Muscle of back (tissue), 13 donors: ENCODE measurements at places on chromosomes 1 and 21. TPM values are rescaled to one million over a fixed set of nuclear protein-coding genes. Genes with fewer than 3 reads are reported as not detected.

- DNase-seq: no peak
Measured at GRCh38 chr1:27968692-27969091, 8.9 kb downstream of the XKR8 start.

DNA sequence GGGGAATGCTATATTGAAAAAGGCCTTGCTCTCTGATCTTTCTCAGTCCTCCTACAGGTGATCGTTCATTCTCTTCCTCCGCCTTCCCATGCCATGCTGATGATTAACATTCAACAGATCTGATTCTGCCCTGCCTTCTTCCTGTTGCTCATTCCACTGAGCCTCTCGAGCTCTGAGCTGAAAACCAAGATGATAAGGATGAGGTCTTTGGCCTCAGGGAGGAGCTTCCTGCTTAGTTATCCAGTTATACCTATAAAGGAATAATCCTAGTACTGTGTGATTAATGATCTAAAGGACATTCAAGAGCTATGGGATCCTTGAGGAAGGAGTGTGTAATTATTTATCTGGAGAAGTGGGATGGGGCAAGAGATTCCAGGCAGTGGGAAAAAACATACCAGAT, 25.2 kb upstream of the MAP3K7CL start:
- no peak for DNase-seq

- peak; percentile 69 for DNase-seq
Measured at GRCh38 chr1:211469938-211470529, 21.9 kb downstream of the RD3 start.

- DNase-seq: no peak
Measured at GRCh38 chr1:241839369-241839979, 8.5 kb upstream of the EXO1 start.

DNA sequence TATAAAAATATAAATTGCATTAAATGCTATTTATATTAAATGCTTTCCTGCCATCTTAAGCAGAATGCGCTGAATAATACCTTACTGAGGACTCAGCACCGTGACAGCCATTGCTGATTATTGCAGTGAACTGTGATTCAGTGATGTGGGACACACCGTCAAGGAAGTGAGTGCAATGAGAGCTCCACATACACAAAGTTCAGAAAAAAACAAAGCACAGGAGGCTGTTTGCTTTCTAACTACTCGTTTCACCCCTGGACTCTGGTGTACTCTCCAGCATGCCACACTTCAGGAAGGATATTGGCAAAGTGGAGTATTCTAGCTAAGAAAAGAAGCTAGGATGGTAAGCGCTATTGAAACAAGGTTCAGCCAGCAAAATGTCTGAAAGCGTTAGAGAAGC, 57.4 kb upstream of the CXADR start:
- no peak for DNase-seq

DNA sequence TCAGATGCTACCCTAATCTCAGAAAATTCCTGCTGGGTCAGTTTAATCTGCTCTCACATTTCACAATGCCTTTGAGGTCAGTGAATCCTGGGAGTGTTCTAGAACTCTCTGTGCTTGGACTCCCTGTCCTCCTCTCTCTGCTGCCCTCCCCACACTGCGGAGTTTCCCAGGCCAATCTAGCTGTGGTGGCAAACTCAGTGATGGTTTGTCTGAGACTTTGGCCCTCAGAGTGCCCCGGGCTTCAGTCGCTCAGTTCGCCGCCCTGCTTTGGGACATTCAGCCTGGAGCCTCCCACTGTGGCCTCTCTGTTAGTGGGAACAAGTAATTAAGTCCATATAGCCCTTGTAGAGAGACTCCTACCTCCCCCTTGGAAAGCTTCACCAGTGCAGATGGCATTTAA, 7.1 kb downstream of the C1orf226 start:
- DNase-seq: no peak

DNA sequence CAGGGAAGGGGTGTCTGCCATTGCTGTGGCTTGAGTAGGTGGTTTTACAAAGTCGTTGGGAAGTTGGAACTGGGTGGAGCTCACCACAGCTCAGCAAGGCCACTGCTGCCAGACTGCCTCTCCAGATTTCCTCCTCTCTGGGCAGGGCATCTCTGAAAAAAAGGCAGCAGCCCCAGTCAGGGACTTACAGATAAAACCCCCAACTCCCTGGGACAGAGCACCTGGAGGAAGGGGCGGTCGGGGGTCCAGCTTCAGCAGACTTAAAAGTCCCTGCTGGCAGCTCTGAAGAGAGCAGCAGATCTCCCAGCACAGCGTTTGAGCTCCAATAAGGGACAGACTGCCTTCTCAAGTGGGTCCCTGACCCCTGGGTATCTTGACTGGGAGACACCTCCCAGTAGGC, 124.2 kb downstream of the LHX8 start:
- no peak for DNase-seq

Gene ZNF695
- polyA plus RNA-seq: 1.1 TPM

Gene CRP
- polyA plus RNA-seq: not detected

Gene PLA2G2C
- not detected for polyA plus RNA-seq

Gene LCE1A
- not detected for polyA plus RNA-seq

Gene APOBEC4
- not detected for polyA plus RNA-seq

Gene OR2T33
- not detected for polyA plus RNA-seq
